ENCODE measurements at places on chromosomes 4 and X.

DNA sequence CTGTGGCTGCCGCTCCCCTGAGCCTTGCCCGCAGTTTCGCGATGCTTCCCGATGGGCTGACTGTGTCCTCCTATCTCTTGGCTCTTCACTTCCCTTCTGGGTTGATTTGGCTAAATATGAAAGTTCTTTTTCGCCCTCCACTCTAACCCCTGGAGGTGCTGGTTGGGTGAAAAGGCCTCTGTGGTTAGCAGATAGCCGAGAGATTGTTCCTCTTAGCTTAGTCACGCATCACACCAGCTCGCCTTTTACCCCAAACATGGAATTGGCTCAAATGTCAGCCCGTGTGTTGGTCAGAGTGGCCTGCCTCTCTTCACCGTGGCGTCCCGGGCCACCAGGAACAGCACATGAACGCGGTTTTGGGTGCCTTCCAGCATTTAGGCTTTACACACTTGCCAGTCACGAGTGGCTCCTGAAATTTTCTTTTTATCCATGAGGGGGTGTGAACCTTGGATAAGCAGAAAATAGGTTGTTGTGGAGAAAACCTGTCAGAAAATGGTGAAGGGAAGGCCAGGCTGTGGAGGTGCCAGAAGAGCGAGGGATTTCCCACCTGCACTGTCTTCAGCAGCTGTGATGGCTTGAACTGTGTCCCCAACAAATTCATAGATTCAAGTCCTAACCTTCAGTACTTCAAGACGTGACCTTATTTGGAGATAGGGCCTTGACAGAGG is 8.9 kb downstream of the CLCN4 start:
- DNase-seq, result no peak

GRCh38 chr4:124564121-124564520 is 148.4 kb downstream of the ANKRD50 start:
- no peak for DNase-seq

- DNase-seq, result no peak
Measured at GRCh38 chr4:5774416-5775036, 63.5 kb downstream of the EVC start.

DNA sequence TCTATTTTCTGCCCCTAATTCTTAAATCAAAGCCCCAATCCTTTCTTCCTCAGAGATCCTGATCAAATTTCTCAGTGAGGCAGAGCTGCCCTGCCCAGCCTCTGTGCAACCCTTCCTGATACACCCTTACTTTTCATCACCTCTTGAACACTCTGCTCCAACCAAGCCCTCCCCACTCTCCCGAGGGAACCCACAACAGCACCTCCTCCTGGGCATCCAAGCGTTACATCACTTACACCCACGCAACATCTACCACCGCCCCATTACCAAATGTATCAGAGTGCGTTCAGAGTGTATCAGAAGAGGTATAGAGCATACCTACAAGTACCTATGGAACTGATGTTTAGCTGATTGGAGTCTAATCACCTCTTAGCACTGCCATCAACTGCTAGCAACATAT is 186.5 kb downstream of the RAP1GDS1 start:
- DNase-seq, result no peak

- DNase-seq, result no peak
Measured at GRCh38 chrX:139554376-139554775, 23.8 kb downstream of the F9 start.

- DNase-seq, result no peak
Measured at GRCh38 chrX:110089656-110090403, 86.9 kb downstream of the TMEM164 start.

DNA sequence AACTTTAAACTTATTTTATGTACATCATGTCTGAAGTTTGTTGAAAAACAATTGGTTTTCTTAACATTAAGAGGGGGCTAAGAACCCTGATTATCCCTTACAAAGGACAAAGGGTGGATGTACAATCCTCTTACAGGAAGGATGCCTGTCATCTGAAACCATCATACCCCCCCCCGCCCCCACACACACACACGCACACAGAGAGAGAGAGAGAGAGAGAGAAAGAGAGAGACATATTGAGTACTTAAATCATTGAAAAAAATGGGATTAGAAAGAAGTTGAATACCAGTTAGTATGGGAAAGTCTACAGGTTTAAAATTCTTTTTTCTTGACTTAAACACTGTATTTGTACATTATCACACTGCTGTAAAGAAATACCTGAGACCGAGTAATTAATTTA is 10.9 kb upstream of the PGM2 start:
- DNase-seq, result no peak

- peak; percentile 56 for DNase-seq
Measured at GRCh38 chrX:49184294-49185281, 1.6 kb downstream of the PRICKLE3 start.

GRCh38 chr4:6439120-6439762 is 33.2 kb downstream of the PPP2R2C start:
- DNase-seq, result no peak

- no peak for DNase-seq
Measured at GRCh38 chrX:129445436-129445835, 77.9 kb downstream of the SMARCA1 start.

DNA sequence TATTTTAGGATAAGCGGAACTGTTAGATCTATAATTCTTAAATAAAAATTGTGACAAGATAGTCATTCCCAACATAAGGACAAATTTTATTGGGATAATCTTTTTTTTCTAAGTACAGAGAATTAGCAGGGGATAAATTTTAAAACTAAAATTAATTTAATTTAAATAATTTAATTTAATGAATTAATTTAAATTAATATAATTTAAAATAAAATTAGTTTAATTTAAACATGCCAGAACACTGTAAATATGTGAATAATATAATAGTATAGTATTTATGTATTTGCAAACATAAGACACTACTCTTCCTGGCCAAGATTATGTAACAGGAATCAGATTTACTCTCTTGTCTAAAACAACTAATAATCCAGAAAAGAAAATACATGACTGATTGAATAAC is 1055.9 kb downstream of the PDHA2 start:
- no peak for DNase-seq

DNA sequence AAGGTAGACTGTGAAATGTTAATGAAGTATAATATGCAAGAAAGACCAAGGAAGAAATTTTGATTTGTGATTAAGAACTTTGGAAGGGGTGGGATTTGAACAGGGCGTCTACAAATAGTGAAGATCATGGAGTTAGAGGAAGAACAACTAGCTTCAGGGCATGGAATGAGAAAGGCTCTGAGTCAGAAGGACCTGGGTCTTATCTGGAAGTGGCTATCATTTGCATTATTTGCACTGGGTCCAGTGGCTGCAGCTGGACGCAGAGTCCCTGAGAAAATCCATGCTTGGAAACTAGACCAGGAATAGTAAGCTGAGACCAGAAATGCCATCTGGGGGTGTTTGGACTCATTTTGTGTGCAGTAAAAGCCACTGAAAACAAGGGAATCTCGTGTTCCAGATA is 4.3 kb upstream of the LIMCH1 start:
- no peak for DNase-seq

DNA sequence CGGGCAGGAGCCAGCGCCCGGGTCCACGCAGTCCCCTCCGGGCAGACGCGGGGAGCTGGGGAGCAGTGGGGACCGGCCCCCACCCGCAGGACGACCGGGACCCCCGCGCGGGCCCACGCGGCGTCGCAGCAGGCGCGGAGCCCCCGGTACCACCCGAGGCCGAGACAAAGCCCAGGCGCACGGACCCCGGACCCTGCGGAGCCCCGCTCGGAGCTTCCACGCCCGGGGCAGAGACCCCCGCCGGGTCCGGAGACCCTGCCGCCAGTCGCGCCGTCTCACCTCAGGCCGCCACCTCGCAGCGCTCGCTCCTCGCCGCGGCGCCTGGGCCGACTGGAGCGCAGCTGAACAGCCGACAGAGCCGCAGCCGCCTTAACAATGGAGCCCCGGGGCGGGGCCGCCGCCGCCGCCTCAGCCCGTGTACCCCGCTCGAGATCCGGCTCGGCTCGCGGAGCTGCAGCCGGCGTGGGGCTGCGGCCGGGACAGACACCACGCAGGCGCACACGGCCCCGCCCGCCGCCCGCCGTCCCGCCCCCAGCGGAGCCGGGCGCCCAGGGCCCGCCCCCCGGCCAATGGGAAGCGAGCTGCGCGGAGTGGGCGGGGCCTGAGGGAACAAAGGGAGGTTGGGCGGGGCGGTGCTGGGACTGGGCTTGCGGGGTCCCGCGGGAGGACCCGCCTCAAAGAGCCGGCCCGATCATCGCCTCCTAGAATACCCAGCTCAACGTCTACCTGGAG is at the start of gene AFAP1:
Gene AFAP1 (minus strand): TSS at position 485 of the 732 bp plus-strand sequence. CDS start 67,783 bp downstream, outside the sequence.
- peak; percentile 91 for DNase-seq

DNA sequence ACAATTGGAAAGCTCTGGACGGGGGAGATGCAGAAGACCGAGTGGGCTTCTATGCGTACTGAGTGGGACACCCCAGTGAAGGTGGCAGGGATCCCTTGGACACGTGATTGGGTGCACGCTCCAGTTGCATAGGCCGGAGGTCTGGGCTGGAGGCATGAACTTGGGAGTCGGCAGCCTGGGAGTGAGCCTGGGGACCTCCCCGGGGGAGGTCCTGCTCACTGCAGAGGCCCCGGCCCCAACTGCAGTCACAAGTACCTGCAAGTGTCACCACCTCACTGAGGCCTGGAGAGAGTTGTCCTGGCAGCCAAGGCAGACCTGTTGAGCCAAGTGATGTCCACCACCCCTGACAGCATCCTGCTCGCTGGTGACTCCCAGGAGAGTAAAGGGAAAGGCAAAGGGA is 49.3 kb upstream of the HMX1 start:
- no peak for DNase-seq

- no peak for DNase-seq
Measured at GRCh38 chr4:15436513-15436912, 8.7 kb downstream of the C1QTNF7 start.

DNA sequence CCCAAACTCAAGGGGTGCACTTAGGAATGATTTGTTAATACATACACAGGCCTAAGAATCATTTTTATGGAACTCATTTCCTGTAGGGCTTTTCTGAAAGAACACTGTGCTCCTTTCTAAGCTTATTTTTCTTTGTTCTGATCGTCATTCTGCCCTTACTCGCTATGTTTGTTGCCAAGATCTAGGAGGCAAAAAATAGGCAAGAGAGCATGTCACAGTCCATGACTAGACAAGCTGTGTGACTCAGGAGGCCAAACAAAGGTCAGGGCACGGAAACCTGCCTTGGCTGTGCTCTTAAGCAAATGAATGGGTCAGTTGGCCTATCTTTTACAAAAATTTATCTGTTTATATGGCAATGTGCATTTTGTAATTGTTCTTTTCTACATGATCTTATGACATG is 42.5 kb upstream of the C1GALT1C1 start:
- DNase-seq, result no peak

GRCh38 chrX:150753357-150753756 is 60.2 kb downstream of the MTMR1 start:
- no peak for DNase-seq

- no peak for DNase-seq
Measured at GRCh38 chr4:7430368-7430964, 4.3 kb downstream of the PSAPL1 start.

DNA sequence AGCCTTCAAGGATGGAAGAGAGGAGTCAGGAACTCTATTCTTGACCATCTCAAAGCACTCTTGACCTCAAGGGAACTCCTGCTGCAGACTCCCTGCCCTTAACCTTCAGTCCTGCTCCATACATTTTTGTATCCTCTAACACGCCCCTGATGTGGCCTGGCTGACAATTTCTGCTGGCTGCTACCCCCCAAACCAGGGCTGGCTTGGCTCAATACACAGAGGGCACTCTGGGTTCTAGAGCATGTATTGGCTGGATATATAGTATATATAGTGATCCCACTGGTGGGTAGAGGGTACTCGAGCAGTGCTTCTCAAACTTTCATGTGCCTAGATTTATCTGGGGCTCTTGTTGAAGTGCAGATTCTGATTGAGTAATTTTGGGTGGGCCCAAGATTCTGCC is 101.9 kb downstream of the SMIM20 start:
- no peak for DNase-seq

- no peak for DNase-seq
Measured at GRCh38 chrX:10619425-10620046, 849 bp downstream of the MID1 start.

GRCh38 chr4:68808060-68808459 is 7.7 kb upstream of the UGT2B10 start:
- DNase-seq, result no peak

DNA sequence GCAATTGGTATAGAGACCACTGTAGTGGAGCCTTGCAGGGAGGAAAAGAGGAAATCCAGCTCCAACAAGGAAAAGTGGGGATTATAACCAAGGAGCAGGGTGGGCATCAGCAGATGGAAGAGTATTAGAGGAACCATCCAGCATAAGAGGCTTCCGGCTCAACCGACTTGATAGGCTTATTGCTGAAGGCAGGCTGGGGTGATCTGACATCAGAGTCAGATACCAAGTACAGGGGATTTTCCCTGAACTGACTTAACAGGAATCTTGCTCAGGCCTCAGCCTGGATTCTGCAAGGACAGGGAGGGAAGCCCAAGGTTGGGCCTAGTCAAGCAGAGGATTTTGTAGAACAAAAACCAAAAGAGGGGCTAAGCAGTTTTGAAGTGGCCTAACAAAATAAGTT is 129.6 kb downstream of the DCLK2 start:
- no peak for DNase-seq

- DNase-seq, result no peak
Measured at GRCh38 chr4:37706032-37706431, 19.9 kb upstream of the RELL1 start.

DNA sequence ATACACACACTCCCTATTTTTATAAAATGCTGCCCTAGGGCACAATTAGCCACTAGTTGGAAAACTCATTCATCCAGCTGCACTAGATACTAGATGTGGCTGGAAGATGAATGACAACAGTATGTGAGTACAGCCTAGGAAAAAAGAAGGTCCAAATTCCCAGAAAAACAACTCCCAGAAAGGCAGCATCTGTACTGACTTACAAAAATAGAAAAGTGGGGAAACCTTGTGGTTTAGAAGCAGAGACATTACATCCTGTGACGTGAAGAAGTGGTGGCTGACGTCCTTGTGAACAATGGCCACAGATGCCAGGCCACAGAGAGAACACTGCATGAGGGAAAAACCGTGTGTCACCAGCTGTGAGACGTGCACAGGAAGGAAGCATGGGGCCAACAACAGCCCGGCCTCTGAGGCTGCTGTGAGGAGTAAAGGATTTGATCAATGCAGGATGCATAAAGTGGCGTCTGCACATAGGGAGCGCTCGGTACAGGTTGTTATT is 81.2 kb downstream of the SPRY1 start:
- DNase-seq, result peak; percentile 74

DNA sequence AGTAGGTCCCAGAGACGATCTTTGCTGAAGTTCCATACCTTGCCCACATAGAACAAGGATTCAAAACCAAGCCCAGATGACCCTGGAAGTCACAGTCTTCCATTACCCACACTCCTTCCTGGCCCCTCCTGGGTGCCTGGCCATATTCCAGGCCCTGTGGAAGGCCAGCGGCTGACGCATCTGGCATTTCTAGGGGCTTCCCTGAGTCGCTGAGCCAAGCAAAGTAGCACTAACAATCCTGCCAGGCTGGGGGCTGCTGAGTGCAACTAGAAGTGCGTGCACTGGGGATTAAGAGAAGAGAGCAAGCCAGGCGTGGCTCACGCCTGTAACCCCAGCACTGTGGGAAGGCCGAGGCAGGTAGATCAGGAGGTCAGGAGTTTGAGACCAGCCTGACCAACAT is 175.2 kb upstream of the CPEB2 start:
- DNase-seq, result no peak

GRCh38 chrX:9647431-9647830 is 118.2 kb downstream of the GPR143 start:
- no peak for DNase-seq
